NCI-H2029 (cell line): ENCODE measurements at places on chromosomes 12 and 14.

DNA sequence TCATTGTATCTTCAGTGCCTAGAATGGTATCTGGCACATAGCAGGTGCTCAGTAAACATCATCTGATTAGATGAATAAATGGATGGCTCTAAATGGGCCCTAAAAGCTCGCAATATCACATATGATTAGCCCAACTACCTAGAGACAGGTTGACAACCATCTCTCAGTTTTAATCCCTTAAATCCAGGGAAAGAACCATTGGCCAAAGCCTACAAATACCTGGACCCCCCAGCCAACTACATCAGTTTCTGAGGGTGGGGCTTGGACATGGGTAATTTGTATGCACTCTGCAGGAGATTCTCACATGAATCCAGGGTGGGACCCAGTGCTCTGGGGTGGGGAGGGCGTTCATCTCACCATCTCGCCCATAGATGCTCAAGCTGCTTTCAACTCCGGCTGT is 4.8 kb upstream of the DTX1 start:
- no peak for DNase-seq

DNA sequence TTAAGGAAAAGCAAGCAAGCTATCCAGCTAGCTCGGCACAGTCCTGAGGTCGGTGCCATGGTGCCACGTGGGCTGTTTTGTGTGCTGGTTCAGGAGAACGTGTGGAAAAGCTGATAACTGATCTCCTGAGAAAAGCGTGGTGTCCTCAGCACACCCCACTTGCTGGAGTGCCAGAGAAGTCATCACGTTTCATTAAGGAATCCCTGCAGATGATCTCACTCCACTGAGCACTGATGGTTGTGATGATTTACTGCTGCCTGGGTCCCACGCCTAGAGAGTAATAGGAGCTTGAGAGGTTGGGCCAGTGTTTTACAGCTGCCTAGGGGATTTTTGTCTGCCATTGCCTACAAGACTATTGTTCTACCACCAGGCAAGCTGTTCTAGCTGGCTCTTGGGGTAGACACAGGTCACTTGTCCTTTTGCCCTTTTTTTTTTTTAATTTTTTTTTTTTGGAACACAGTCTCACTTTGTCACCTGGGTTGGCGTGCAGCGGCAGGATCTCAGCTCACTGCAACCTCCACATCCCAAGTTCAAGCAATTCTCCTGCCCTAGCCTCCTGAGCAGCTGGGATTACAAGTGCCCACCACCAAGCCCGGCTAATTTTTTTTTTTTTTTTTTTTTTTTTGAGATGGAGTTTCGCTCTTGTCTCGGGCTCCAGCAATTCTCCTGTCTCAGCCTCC is 42.3 kb upstream of the EVL start:
- DNase-seq: no peak

DNA sequence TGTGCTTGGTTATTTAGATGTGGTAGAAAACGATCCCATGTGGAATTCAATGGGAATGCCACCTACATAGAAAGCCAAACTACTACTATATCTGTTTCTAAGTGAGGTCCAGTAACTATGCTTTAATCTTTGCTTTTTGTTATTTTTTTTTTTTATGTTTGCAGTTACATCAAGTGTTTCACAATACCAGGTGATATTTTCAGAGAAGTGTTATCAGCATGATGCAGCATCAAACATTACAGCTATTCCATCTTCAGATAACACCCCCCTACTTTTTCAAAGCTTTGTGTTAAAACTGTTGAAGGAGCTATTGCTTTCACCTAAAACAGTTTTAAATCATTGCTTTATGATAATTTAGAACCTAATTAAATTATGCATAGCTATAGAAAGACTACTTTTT is 163.8 kb upstream of the SLC16A7 start:
- DNase-seq: no peak

GRCh38 chr14:54652188-54652587 is 85.3 kb downstream of the SAMD4A start:
- no peak for DNase-seq

DNA sequence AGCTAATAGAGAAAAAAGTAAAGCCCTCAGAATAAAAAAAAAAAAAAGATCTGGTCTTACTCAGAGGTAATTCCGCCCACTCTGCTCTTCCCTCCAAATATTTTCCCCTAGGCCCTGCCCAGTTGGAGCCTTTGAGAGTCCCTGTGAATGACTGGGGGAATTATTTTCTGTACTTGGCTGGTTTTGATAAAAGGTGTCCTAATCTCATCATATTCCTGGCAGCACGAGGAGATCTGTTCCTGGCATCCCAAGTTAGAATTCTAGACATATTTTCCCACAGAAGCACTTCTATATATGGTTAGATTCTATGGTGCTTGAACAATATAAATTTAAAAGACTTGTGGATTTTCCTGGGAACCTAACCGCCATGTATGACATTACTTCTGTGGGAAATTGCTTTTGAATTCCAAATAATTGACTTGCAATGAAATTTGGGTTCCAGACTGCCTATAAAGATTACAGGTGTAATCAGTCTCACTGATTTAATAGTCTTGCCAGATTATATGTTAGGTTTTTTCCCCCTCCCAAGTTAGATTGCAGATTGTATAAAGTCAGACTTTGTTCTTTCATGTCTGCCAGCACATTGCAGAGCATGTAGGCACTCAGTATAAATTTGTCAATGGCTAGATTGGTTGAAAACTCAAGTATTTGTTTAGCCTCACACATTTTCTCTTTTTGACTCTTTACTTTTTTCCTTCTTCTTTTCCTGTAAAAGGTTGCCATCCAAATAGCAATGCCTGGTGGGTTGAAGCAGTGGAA is 12.3 kb downstream of the GPX2 start:
- DNase-seq: no peak

DNA sequence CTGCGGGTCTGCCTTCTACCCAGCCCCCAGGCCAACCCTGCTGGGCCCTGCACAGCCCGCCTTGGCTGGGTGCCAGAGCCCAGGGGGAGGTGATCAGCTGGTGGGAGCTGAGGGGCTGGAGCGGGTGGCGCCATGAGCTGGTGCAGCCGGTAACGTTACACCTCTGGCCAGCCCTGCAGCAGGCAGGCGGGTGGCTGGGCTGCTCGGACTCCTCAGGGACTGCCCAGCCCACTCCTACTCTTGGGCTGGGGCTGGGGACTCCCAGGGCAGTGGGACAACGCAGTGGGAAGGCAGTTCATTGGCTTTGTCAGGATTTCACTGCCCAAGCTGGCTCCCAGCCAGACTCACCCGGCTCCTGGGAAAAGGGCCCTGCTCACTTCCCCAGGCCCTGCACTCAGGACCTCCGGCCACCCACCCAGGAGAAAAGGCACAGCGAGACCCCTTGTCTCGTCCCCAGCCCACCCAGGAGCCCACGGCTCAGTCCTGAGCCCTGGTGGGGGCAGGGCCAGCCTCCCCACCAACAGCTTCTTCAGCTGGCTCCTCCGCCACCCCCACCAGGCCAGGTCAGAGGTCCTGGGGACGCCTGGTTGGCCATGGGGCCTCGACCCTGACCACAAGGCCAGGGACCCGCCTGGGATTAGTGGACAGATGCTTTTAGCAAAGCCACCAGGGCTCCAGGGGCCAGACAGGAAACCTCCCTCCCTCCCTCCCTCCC is 1.0 kb downstream of the PGF start:
- no peak for DNase-seq

GRCh38 chr12:115305867-115306266 is 621.9 kb upstream of the TBX3 start:
- no peak for DNase-seq

DNA sequence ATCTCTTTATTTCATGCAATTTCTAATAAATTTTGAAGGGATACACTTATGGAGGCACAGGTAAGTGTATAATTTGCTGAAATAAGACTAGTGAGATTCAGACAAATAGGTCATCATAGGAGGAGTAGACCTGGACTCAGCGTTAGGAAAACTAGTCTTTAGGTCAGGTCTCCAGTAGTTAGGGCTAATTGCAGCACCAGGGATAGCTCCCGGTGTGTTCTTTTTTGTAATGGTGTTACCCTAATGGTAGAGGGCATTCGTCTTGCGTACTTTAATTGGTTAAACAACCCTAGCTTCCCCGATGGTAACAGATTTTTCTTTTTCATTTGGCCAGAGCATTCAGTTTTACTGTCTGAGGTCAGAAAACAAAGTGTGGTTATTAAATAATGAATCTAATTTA is 64.9 kb downstream of the ARID2 start:
- DNase-seq: no peak

DNA sequence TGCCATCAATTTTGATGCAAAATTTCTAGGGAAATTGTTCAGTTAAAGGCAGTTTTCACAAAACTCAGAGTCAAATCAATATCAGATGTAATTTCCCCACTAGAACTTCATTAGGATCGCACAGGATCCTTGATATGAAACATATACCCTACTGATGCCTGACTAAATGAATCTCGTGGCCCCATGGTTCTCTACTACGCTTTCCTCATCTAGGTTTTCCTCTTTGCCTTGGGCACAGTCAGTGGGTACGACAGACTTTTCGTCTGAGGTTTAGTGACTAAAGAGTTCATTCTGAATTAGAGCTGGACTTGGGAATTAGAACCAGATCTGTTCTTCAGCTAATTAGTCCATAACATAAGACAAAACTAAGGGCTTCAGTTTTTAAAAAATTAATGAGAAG is 42.5 kb upstream of the GNPNAT1 start:
- DNase-seq: no peak

- no peak for DNase-seq
These were observed 131.2 kb downstream of the PAWR start for GRCh38 chr12:79559591-79559990.

GRCh38 chr12:104975587-104976343 is 10.4 kb upstream of the NOPCHAP1 start:
- no peak for DNase-seq

DNA sequence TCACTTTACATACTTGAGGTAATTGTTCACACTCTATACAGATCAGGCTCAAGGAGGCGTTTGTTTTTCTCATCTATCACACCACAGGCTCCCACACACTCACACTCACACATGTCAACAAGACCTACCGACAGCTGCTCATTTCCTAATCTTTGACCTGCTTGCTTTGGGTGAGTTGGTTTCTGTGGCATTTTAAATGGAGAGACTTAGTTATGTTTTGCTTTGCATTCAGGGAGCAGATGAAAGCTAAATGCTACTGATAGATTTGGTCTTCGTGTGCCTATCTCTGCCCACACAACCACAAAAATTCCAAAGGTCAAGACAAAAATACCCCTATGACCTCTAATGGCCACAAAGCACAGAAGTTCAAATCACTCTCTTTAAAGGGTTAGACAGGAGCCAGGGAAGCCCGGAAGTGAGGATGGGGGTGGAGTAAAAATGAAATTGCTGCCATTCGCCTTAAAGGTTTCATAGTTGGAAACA is 203.5 kb upstream of the G2E3 start:
- DNase-seq: no peak

DNA sequence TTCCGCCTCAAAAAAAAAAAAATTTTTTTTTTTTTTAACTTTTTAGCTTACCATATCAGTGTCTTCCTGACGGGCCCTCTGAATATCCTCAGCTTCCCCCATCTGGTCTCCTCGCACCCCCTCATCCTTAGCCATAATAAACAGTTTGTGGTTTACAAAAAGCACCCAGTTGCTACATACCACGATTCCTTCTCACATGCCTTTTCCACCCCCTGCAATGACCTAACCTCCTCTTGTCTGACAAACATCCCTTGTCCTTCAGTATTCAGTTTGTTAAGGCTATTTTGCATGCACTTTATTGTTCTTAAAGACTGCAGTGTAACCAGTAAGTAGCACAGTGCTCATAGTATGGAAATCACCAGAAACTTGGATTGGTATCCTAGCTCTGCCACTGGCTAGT is 88.5 kb downstream of the PPM1H start:
- DNase-seq: no peak

DNA sequence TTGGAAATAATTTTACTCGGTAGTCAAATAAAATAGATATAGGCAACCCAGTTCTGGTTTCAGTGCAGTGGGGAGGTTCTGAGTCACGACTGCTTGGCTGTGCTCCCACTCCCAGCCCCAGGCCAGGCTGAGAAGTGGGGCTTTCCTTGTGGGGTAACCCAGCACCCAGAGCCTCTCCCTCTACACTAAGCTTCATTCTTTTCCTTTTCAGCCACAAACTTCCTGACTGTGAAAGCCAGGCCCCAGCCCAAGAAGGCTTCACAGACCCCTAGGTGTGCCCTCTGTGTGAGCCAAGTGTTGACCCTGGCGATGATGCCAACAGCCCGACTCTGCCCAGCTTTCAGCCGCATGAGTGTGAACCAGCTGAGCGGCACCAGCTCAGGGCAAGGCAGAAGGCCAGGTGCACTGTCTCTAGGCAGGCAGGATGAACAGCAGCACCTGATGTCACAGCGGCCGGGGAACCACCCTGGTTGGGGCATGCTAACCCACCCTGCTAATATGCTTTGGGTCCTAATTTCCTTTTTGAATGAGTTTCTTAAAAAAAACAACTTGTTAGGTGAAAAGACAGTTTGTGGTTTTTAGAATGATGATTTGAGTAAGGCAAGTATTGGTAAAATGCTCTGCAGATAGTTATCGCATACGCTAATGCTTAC is 42.2 kb upstream of the ATP23 start:
- peak; percentile 69 for DNase-seq

GRCh38 chr14:95480109-95480886 is 36.2 kb downstream of the SYNE3 start:
- DNase-seq: no peak

GRCh38 chr12:60577607-60578006 is 981.8 kb downstream of the SLC16A7 start:
- no peak for DNase-seq

GRCh38 chr14:70879448-70879847 is 27.8 kb upstream of the PCNX1 start:
- no peak for DNase-seq

- DNase-seq: no peak
These were observed 66.2 kb upstream of the PTGR2 start for GRCh38 chr14:73785336-73785833.

- no peak for DNase-seq
These were observed 44.2 kb downstream of the TTC8 start for GRCh38 chr14:88868558-88869159.

GRCh38 chr12:28088566-28089272 is 101.5 kb upstream of the CCDC91 start:
- DNase-seq: no peak

- no peak for DNase-seq
These were observed 91.9 kb downstream of the TMEM30B start for GRCh38 chr14:61188978-61189808.

DNA sequence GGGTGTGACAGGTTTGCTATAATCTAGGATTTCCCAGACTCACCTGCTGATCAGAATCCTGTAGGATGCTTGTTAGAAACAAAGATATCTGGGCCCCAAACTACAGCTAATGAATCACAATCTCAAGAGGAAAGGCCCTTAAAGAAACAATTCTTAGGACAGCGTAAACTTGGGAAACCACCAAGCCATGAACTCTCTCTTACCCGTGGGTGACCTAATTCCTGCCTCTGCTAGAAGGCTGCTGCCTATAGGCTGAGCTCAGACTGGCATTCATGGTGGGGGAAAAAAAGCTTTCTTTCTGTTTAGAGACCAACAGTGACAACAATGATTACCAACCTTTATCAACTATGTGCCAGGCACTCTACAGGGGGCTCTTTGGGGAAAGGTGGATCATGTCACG is 213.9 kb upstream of the FKBP4 start:
- no peak for DNase-seq

GRCh38 chr12:114355389-114356088 is 50.4 kb downstream of the TBX5 start:
- no peak for DNase-seq

GRCh38 chr12:89831310-89832095 is 122.9 kb upstream of the ATP2B1 start:
- no peak for DNase-seq
